ENCODE measurements at places on chromosomes 4 and X.

GRCh38 chrX:47831788-47832187 lies 4.9 kb upstream of the ZNF81 start:
- peak; percentile 7 for DNase-seq

GRCh38 chr4:138741766-138742377 lies 273.7 kb upstream of the NOCT start:
- DNase-seq: no peak

- DNase-seq: no peak
These were observed 646.5 kb downstream of the GABRG1 start for GRCh38 chr4:45477311-45477733.

DNA sequence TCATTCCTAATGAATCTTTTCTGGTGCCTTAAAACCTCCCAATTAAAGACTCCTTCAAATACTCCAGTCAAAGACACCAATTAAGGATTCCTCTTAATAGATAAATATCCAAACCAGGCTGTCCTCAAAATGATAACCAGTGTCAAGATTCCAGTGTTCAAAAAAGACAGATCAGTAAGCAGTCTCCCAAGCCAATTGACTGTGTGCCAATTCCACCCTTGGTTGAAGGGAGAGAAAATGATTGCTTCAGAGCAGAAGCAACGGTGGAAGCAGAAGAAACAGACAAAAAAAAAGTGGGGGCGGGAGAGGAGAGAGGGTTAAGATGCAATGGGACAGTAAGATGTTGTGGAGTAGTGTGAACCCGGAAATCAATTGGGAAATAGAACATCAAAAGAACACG lies 216.0 kb upstream of the FTHL17 start:
- no peak for DNase-seq

DNA sequence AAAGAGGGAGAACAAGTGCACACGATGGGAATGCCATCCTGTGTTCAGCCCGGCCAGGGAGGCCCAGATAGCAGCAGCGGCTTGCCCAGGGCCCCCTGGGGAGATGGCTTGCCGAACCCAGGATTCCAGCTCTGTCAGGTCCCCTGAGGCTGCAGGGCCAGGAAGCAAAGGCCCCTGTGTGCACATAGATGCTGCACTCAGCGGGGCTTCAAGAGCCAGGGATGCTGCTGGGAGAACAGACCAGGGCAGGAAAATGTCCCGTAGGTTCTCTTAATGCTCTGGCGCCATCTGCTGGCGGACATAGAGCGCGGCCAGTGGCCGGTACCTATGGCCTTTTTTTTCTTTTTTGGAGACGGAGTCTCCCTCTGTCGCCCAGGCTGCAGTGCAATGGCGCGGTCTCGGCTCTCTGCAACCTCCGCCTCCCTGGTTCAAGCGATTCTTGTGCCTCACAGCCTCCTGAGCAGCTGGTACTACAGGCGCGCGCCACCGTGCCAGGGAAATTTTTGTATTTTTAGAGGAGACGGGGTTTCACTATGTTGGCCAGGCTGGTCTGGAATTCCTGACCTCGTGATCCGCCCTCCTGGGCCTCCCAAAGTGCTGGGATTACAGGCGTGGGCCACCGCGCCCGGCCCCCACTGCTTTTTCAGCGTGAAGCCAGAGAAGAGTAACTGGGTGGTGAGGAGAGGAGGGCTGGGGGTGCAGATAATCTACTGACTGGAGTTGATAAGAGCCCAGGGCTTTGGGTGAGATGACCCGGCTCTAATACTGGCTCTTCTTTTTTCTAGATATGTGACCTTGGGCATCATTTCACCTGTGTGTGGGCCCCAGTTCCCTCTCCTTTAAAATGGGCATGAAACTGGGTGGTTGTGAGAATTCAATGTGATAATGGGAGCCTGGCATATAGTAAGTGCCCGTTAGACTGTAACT lies 22.5 kb downstream of the MED28 start:
- peak; percentile 24 for DNase-seq

DNA sequence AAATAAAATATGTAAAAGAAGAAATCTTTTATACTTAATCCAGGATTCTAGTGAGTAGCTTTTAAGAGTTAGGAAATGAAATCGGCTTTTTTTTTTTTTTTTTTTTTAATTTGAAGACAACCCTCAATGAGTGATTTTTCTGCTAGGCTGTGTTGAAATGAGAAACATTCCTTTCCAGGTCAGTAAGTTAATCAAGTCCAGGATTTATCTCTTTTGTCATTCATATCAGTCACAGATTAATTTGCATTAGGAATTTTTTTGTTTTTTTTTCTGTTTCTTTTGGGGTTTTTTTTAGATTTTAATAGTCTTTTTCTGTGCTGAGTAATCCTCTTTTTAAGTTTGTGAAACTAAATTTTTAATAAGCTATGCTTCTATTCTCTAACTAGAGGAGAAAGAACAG lies 448.1 kb downstream of the ADGRL3 start:
- no peak for DNase-seq

GRCh38 chrX:51361251-51361650 lies 28.6 kb downstream of the NUDT10 start:
- no peak for DNase-seq

- DNase-seq: no peak
These were observed 269.8 kb upstream of the ARX start for GRCh38 chrX:25285598-25285997.

DNA sequence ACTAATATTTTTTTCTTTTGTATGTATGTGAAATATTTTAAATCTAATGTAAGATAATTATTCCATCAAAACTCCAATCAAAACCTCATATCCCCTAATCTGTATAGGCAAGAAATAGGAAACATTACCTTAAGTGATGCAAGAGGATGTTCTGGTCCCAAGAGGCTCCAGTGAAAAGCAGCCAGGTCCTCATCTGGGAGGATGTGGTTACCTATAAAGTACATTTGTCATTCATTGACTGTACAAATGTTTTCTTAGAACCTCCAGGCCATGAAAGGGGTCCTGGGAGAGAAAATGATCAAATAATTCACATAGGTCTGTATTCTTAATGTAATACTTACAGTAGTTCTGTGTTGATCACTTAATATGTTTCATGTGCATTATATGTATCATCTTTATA lies 25.5 kb downstream of the FAM120C start:
- no peak for DNase-seq

DNA sequence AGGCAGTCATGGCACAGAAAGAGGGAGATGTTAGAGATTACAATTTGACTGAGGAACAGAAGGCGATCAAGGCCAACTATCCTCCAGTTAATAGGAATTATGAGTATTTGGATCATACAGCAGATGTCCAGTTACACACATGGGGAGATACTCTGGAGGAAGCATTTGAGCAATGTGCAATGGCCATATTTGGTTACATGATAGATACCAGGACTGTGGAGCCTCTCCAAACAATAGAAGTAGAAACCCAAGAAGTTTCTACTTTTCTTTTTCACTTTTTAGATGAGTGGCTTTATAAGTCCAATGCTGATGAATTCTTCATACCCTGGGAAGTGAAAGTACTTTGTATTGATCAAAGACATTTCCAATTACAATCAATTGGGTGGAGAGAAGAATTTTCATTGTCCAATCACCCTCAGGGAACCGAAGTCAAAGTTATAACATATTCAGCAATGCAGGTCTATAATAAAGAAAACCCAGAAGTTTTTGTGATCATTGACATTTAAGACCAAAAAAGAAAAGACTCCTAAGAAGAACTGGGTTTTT lies 139.1 kb downstream of the MAB21L2 start:
- no peak for DNase-seq

DNA sequence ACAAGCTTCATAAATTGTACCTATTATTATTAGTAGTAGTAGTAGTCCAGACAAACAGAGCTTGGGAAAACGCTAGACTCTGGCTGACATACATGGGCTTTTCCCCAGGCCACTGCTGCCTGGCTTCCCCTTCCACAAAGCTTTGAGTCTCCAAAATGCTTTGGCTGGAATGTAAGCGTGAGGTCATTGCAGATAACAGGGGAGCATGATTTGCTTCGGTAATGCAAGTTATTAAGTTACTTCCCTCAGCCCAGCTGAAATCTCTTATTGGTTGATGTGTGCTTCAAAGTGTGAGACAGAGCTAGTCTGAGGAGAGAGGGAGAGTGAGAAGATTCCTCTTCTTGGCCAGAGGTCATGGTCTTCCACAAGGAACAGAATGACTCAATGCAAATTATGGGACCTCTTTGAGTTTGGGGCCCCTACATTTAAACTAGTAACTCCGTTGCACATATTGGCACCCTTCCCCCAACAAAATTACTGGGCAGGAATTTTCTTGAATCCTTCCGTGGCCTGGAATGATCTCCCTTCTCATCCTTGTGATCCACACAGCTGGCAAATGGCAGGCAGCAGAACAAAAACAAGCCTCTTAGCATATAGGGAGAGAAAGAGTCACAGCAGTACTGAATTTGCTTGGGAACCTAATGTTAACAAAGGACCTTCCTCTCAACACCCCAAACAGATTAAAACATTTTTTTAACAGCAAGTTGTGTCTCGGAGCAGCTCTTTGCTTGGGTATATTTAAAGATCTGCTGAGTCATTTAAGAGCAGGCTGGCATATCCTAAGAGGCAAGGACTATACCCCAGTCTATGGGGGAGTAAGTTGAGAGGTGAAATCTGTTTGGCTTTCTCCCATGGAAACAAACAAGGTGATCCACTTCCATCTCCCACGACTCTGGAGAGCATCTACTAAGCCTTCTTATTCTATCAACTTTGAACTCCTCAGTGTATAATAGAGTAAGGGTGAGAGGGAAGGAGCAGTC lies 19.9 kb downstream of the AR start:
- no peak for DNase-seq

GRCh38 chr4:150573534-150573933 lies 8.4 kb upstream of the MAB21L2 start:
- no peak for DNase-seq

DNA sequence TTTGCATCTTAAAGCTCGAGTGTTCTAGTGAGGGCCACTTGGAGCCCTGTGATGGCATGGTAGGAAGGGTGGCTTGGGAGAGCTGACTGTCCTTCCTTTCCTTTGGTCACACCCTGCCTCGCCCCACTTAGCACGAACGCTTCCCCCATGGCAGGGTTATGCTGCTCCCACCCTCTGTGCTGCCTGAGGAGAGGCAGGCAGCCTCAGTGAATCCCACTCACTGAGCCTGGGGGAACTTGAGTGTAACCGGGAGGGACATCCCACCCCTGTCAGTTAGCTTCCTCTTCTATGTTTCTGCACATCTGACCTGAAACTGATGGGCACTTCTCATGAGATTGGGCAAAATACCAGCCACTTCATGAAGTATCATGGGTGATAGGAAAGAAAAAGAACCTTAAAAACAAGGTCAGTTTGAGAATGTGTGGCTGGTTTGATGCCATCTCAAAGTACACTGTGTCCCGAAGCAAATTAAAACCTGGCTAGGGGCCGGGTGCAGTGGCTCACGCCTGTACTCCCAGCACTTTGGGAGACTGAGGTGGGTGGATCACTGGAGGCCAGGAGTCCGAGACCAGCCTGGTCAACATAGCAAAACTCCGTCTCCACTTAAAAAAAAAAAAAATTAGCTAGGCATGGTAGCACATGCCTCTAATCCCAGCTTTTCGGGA lies 10.1 kb downstream of the TKTL1 start:
- DNase-seq: no peak

Data from NCI-H226 (cell line).